ENCODE measurements at places on chromosomes 1 and 21.

GRCh38 chr1:56235909-56236510 lies 343.4 kb downstream of the PLPP3 start:
- DNase-seq = no peak

- DNase-seq = peak; percentile 17
Observed at GRCh38 chr1:231684356-231685244, 58.0 kb downstream of the DISC1 start.

DNA sequence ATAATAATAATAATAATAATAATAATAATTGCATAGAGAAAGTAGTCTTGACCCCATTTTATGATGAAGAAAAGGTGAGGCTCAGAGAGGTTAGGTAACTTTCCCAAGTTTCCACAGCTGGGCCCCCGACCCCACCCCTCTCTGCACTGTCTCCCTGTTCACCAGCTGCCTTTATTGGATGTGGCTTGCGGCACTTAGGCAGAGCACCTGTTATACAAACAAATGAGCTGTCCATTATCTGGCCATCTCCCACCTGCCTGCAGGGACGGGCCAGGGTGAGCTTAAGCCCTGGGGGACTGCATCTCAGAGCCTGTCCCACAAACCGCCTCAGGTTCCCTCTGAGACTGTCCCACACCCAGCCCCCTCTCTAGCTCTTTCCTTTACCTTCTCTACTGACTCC lies 10.1 kb upstream of the EFNA1 start:
- no peak for DNase-seq

DNA sequence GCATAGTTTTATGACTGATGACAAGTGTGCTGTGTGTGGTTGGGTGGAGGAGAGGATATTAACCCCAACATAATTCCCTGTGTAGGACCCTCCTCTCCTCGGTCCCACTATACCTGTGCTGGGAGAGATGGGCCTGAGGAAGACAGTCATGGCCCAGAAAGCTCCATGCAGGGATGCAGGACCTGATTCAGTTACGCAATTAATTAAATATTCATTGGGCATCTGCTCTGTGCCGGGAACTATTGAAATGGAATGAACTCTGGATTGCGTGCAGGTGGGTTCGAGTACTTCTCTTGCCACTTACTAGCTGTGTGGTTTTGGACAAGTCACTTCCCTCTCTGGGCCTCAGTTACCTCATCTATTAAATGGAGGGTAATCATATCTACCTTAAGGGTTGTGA lies 74.6 kb downstream of the CD247 start:
- no peak for DNase-seq

DNA sequence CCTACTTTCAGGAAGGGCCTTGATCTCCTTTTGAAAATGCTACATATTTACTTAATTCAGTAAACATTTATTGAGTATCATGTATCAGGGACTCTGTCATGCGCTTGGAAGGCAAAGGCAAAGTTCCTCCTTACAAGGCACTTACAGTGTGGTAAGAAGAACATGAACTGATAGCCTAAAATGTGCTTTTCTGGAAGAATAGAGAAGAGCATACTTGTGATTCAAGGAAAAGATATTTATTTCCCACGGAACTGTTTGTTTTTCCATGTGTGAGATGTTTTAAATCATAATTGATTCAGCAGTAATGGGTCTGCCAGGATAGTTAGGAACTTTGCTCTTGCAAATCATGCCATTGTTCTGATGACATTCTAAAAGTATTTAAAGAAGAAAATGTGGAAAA lies 110.1 kb upstream of the ZNHIT6 start:
- DNase-seq = no peak
